Testis (tissue), 5 donors: ENCODE measurements at places on chromosomes 5 and 9. TPM values are rescaled to one million over a fixed set of nuclear protein-coding genes. Genes with fewer than 3 reads are reported as not detected.

DNA sequence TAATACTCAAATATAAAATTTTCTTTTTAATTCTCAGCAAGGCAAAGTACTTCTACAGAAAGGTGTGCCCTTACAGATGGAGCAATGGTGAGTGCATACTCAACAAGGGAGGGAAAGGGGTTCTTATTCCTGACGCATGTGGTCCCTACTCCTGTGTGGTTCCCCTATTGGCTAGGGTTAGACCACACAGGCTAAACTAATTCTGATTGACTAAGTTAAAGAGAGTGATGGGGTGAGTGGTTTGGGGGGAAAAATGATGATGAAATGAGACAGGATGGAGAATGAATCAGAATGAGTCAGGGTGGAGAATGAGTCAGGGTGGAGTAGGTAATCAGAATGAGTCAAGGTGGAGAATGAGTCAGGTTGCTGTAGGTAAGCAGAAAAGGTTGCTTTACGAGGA, 22.9 kb upstream of the HMGCS1 start:
- no peak for DNase-seq
- no peaks in the 10 kb centered on the region for H3K27me3 ChIP-seq
- no peak overlapping the region for H3K27ac ChIP-seq
- H3K36me3 ChIP-seq = no peaks in the 10 kb centered on the region

- no peaks in the 10 kb centered on the region for H3K4me1 ChIP-seq
- no peaks in the 10 kb centered on the region for H3K36me3 ChIP-seq
- no peak overlapping the region for H3K27ac ChIP-seq
- no peaks in the 10 kb centered on the region for H3K27me3 ChIP-seq
- DNase-seq = no peak
- no peak overlapping the region for H3K4me3 ChIP-seq
Measured at GRCh38 chr5:72290356-72291133, 29.5 kb downstream of the MRPS27 start.

GRCh38 chr9:15889555-15889954, 336.7 kb downstream of the CCDC171 start:
- H3K4me3 ChIP-seq = no peak overlapping the region
- H3K36me3 ChIP-seq = no peaks in the 10 kb centered on the region
- DNase-seq = no peak
- no peak overlapping the region for H3K27ac ChIP-seq
- no peaks in the 10 kb centered on the region for H3K4me1 ChIP-seq

- H3K4me3 ChIP-seq = no peak overlapping the region
- no peak for DNase-seq
- no peaks in the 10 kb centered on the region for H3K36me3 ChIP-seq
- H3K27me3 ChIP-seq = no peaks in the 10 kb centered on the region
- H3K27ac ChIP-seq = no peak overlapping the region
- H3K4me1 ChIP-seq = no peaks in the 10 kb centered on the region
Measured at GRCh38 chr5:123047706-123048105, 11.2 kb upstream of the PPIC start.

The SHLD3 gene
- 4.6 TPM for total RNA-seq
